ENCODE measurements at places on chromosomes 13 and 19.

GRCh38 chr13:76948149-76948548 is at the start of gene ACOD1:
TSS of gene ACOD1 (plus strand) at chr13:76948511. CDS start at chr13:76948559, 48 bp downstream.
- DNase-seq: no peak

- DNase-seq: no peak
Observed at GRCh38 chr19:2260341-2260805, 4.2 kb upstream of the JSRP1 start.

- no peak for DNase-seq
Observed at GRCh38 chr13:75302071-75302698, 179.8 kb downstream of the TBC1D4 start.

- DNase-seq: no peak
Observed at GRCh38 chr13:111233080-111233479, 87.4 kb upstream of the TEX29 start.
